T-helper 17 cell (primary cell): ENCODE measurements at places on chromosomes 4 and X.

DNA sequence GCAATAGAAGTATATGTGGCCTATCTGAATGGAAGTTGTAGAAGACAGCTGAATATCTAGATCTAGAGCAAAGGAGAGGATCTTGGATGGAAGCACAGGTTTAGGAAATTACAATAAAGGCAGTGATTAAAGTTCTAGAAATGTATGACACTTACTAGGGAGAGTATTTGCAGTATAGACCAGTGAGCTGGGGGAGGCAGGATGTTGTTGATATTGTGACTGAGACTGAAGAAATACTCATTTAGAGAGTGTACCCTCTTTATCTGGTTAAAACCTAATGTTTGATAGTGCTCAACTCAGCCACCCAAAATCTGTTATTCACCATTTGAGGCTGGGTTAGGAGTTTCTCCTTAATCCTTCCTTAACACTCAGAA is 439.5 kb downstream of the GRXCR1 start:
- DNase-seq: no peak

DNA sequence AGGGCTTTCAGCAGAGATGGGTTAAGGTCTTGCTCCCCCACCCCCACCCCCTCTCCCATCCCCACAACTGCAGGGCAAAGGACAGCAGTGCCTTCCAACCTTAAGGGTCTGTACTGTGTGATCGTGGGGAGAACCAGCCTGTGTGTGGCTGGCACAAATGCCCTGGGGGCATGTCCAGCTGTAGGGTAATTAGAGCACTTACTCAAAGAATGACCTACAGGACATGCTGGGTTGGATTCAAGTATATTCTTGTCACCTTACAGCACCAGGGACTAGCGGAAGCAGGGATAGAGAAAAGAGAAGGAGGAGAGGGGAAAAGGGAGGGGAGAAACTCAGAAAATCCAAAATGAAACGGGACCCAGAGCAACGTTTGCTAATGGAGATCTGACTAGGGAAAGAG is 191.3 kb upstream of the GATB start:
- no peak for DNase-seq

GRCh38 chr4:25113915-25114904 is 46.0 kb downstream of the SEPSECS start:
- no peak for DNase-seq

GRCh38 chrX:10356979-10357378 is 200.2 kb downstream of the CLCN4 start:
- no peak for DNase-seq

DNA sequence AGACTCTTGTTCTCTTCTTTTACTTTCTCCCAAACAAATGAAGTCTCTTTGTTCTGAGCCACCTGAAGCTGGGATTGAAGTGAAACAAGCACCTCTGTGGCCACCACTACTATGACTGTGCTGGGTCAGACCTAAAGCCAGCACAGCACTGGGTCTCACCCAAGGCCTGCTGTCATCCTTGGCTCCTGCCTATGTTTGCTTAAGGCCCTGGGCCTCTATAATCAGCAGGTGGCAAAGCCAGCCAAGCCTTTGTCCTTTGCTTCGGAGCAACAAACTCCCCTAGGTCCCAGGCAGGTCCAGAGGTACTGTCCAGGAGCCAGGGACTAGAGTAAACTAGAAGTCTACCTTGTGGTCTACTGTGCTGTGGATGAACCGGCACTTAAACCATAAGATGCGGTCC is 220.6 kb upstream of the ARSJ start:
- DNase-seq: no peak

GRCh38 chrX:79138658-79139241 is 5.7 kb upstream of the GPR174 start:
- DNase-seq: no peak

DNA sequence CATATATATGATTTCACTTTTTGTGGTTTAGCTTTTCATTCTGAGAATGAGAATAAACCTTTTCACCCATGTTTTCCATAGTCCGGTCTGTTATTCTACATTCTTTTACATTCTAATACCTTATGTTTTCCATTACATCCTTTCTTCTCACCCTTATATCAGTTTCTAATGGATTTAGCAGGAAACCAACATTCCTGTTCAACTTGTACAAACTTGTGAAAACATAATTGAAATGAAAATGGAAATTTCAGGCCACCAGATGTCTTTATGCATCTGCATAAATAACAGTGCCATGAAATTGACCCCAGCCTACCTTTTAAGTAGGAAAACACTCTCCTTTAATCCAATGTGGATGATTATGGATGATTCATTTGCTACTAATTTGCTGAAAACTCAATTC is 494.8 kb upstream of the ZFP42 start:
- DNase-seq: no peak

DNA sequence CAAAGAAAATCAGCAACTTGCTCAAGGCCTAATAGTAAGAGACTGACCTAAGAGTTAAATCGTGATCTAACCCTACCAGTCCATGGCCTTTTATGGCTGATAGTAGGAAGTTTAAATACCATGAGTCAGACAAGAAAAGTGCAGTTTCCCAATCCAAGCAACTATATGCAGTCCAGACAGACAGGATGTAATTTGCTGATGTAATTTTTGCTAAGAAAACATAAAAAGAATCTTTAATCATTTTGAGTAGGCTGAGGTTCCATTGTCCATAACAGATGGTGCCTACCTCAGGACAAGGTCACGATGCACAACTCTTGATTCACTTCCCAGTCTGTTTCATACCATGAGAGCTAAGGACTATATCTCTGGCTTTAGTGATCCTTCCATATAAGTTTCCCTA is 317.5 kb upstream of the GRIA3 start:
- no peak for DNase-seq

- no peak for DNase-seq
Observed at GRCh38 chr4:127124919-127125318, 507.8 kb upstream of the INTU start.

DNA sequence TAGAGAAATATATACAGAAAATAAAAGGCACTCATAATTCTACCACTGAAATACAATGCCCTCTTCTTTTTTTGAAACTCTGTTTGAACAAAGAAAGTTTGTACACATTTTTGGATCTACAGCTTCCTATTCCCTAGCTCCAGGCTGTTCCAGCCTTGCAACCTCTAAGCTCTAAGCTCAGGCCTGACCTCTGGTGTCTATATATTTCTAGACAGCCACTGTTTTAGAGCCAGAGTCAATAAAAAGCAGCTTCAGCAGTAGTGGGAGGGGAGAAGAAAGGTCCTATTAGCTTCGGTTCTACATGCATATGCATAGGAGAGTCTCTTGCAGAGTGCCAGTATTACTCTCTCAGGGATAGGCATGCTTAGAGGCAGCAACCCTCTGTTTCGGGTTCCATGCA is 39.7 kb downstream of the CLDN2 start:
- no peak for DNase-seq

DNA sequence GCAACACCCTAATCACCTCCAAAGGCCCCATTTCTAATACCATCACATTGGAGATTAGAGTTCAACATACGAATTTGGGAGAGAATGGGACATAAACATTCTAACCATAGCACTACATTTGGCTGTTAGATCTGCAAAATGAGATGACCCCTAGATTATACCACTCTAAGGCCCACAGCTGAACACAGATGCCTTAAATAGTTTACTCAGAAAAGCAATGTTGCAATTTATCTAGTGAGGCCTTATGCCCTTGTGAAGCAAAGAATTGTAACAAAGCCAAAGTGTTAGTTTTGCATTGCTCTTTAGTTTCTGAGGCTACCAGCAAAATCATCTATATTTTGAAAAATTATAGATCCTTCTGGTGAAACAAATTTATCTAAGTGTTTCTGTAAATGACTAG is 31.6 kb upstream of the ARHGEF6 start:
- no peak for DNase-seq

DNA sequence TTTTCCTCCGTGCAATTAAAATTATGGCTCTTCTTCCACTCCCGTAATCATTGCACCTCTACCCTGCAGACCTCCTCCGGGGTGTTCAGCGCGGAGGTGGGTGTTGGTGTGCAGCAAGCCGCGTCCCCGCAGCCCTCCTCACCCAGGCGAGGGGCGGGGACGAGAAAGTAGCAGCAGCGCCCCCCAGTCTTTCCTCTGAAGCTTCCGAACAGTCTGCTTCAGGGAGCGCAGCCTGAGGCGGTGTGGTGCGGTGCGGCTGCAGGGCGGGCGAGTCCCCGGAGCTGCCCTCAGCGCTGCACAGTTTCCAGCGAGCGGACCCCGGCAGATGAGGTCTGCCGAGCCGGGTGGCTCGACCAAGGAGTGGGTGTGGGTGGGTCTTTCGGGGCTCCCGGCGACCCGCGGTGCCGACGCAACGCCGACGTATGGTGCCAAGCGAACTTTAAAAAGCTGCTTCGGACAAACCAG is at the start of gene FRAS1:
FRAS1 (plus strand) TSS at position 189 of the 465 bp plus-strand sequence. CDS start 687 bp downstream, outside the sequence.
- DNase-seq: no peak

- DNase-seq: no peak
Observed at GRCh38 chr4:174406383-174406782, 115.9 kb downstream of the HPGD start.

DNA sequence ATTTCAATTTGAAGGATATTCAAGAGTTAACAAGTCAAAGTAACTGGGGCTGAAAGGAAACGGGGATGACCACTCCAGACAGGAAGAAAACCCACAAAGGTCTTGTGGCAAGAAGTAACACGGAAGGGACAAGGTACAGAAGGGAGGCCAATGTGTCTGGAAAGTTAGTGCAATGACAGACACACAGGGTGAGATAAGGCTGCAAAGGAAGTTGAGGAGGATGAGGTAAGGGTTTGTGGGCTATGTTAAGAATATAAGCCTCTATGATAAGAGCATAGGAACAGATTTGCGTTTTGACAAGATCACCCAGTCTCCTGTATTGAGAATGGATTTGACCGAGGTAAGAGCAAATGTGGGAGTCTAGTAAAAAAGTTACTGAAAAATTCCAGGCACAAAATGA is 21.9 kb upstream of the EMCN start:
- no peak for DNase-seq

DNA sequence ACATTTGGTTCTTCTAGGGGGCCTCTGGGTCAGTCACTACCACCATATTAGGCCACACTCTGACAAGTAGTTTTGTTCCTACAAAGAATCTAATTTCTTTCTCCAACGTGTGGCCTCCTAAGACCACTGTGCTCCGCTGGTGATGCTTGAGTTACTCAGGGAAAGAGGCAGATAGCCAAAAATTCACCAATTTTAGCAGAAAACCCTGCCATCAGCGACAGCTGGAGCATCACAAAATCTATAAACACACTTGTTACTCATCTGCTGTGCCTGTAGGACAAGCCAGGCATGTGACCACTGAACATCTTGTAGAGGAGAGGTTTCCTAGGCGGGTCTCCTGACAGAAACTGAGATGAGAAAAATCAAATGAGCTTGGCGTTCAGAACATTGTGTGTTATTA is 105.4 kb downstream of the SYNPO2 start:
- DNase-seq: no peak

- DNase-seq: no peak
Observed at GRCh38 chr4:141207961-141208360, 12.7 kb upstream of the ZNF330 start.

DNA sequence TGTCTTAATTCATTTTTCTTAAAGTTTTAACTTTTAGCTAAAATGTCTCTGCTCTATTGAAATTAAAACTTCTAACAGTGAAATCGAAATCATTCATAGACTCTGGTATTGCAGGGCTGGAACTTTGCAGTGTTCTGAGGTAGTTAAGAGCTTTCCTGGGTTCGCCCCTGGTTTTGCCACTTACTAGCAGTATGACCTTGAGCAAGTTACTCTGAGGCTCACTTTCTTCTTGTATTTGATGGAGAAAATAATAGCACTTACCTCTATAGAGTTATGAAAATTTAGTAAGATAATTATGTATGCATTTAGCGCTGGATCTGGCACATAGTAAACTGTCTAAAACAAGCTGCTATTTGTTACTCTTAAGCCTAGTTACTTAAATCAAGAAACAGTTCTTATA is 1.7 kb downstream of the SLAIN2 start:
- DNase-seq: no peak

- no peak for DNase-seq
Observed at GRCh38 chr4:129387666-129388065, 291.7 kb downstream of the C4orf33 start.

GRCh38 chr4:110505440-110505839 is 29.5 kb downstream of the ENPEP start:
- DNase-seq: no peak

- DNase-seq: no peak
Observed at GRCh38 chr4:156073976-156074375, 120.3 kb upstream of the CTSO start.

DNA sequence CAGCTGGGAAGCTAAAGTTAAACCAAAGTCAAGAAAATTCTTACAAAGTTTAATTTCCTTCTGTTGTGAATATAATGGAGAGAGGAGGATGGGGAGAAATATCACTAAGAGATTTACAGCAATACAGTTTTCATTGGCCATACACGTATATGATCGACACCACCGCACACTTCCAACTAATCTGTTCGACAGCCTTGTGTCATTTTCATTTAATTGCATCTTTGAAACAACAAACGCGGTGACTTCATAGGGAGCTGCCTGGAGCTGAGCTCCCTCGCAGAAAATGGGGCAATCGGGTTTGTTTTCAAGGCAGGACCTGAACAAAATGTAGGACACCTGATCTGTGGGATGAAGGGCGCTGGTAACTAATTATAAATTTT is 1.3 kb downstream of the PTPN13 start:
- no peak for DNase-seq

DNA sequence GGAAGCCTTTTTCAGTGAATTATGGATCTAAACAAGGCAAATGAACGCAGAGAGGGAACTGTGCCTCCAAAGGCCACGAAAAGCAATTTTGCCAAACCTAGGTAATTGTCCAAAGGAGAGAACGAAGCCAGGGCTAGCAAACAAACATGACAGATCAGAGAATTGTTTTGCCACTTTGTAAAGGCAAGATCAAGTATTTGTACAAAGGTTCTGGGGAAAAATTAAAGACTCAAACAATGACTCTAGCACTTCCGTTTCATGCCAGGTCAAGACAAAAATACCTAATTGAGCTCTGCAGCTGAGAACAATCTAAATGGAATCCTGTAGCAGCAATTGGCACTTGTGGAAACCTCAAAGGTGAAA is 8.5 kb downstream of the RBM47 start:
- no peak for DNase-seq

- DNase-seq: no peak
Observed at GRCh38 chr4:40720916-40721315, 28.8 kb upstream of the NSUN7 start.

GRCh38 chrX:7351926-7352325 is 204.0 kb upstream of the PUDP start:
- DNase-seq: no peak
